Thyroid gland (tissue), 4 donors: ENCODE measurements at places on chromosomes 5 and 9. TPM values are rescaled to one million over a fixed set of nuclear protein-coding genes. Genes with fewer than 3 reads are reported as not detected.

GRCh38 chr5:34015120-34015822 is 7.4 kb upstream of the AMACR start:
- DNase-seq: no peak

GRCh38 chr9:18398038-18398437 is 75.9 kb upstream of the ADAMTSL1 start:
- no peak for DNase-seq

- DNase-seq: no peak
These were observed 29.3 kb downstream of the DAB2 start for GRCh38 chr5:39395521-39395920.

DNA sequence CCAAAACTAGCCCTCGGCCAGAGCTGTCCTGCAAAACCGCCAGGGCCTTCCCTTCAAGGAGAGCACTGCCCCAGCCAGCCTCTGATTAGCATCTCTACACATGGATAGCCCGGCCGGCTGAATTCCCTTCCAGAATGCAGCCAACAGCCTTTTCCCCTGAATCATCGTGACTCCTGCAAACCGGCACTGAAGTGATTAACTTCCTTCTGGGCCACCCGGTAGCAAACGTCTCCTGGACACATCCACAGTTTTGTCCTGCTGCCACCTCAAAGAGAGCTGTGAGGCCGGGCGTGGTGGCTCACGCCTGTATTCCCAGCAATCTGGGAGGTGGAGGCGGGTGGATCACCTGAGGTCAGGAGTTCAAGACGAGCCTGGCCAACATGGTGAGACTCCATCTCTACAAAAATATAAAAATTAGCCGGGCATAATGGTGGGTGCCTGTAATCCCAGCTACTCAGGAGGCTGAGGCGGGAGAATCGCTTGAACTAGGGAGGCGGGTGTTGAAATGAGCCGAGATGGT is 21.1 kb upstream of the EEIG1 start:
- DNase-seq: peak; percentile 80

GRCh38 chr9:137077010-137077747 is at the start of gene UAP1L1:
Gene UAP1L1 (plus strand): TSS chr9:137077517. CDS start chr9:137077533, 16 bp downstream.
- peak; percentile 89 for DNase-seq

GRCh38 chr9:133370685-133371084 is 5.2 kb downstream of the SURF4 start:
- DNase-seq: no peak

DNA sequence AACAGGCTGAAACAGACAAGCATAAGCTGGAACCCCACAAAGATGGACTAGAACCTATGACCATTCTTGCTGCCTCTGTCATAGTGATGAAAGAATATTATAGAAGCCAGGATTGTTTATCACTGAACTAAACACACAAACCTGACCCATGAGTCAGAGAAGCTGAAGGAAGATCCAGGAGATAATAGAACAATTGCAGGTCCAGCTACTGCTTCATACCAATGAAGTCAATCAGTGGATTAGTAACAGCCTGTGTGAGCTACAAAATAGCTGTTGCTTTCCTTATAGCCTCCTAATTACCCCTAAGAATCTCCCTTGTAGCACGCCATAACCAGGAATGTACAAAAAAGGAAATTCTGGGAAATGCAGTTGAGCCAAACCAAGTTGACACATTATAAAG is 459.9 kb upstream of the ZNF462 start:
- no peak for DNase-seq

DNA sequence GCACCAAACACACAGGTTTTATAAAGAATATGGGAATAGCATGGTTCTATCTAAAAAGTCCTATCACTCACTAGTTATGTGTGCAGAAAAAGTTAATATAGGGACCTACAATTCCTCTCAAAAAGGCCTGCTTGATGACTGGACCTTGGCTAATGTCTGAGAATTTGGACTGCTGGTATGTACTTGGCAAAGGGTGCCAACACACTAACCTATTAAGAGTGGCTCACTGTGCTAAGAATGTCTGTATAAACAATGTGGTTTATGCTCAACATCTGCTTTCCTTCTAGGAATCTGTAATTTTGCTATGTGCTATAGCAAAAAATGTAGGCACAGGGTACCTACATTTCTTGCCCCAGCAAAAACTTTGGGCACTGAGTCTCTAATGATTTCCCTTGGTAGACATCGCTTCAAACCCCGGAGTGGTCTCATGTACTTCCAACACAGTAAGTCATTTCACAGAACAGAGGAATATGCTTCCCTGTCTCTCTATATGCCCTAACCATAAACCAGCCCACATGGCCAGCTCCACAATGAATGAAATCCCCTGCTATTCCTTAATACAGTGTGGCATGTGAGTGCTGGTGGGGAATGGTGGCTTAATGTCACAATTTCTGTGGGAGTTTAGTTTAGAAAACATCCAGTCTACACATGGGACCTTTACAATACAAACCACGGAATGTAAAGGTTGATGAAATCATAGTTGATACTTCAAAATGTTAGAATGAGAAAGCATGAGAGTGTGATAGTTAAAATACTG is 101.7 kb downstream of the UBAP2 start:
- peak; percentile 51 for DNase-seq

- DNase-seq: no peak
These were observed 14.5 kb downstream of the SLC36A2 start for GRCh38 chr5:151332857-151333256.

- no peak for DNase-seq
These were observed 158.3 kb upstream of the MAP3K1 start for GRCh38 chr5:56656846-56657726.

DNA sequence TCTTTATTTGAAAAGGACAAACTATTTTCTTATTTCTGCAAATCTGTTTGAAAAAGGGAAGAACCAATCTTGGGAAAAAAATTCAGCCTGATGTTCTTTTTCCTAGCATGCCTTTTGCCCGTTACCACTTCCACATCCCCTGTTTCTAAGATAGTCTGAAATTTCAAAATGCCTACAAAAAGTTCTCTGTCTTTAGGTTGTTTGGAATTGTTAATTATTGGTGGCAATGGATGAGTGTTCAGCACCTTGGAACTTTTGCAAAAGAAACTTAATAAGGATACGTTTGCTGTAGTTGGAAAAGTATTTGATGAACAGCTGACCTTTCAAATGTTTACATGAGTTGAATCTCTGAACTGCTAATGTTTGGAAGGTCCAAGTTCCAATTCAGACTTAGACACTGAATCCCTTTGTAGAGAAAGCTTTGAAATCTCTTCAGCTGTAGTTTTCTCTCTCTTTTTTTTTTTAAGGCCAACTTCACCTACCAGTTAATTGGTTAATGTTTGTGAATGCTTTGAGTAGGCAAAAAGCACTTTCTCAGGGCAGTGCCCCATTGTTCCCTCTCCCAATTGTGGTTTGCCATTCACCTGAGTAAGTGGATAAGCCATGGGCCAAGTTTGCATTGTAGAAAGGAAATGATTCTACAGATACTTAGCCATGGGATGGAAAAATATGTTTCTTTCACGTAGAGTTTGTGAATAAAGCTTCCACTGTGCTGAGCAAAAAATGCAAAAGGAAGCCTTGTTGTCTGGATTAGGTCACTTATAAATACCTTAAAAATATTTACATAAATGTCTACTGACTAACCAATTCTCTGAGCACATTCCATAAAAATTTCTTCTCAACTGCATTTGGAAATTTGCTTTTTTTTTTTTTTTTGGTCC is 156.4 kb upstream of the ELL2 start:
- no peak for DNase-seq

Gene GABRA6
- total RNA-seq: not detected

Gene GDNF
- not detected for total RNA-seq

Gene MARCOL
- total RNA-seq: not detected
